Non-pigmented ciliary epithelial cell (primary cell): ENCODE measurements at places on chromosomes 1 and 21.

- DNase-seq: no peak
These were observed 178.2 kb upstream of the CAMK1G start for GRCh38 chr1:209405183-209405814.

DNA sequence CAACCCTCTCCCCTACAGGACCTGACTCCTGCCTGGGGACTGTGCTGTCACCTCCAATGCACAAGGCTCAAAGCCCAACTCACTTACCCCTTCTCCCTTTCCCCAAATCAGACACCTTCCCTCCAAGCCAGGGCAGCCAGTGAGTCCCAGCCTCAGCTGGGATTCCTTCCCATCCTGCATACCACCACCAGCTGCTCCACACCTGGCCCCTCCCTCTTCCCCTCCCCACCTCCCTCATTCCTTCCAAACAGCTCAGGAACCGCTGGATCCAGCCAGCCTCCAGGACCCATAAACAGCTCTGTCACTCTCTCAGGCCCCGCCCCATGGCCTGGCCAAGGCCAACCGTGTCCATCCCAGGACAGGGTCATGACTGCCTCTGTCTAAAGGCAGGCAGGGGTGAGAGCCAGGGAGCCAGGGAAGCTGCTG, 41.4 kb downstream of the ACOT7 start:
- no peak for DNase-seq

- no peak for DNase-seq
These were observed 35.3 kb upstream of the FMN2 start for GRCh38 chr1:240056350-240056749.

DNA sequence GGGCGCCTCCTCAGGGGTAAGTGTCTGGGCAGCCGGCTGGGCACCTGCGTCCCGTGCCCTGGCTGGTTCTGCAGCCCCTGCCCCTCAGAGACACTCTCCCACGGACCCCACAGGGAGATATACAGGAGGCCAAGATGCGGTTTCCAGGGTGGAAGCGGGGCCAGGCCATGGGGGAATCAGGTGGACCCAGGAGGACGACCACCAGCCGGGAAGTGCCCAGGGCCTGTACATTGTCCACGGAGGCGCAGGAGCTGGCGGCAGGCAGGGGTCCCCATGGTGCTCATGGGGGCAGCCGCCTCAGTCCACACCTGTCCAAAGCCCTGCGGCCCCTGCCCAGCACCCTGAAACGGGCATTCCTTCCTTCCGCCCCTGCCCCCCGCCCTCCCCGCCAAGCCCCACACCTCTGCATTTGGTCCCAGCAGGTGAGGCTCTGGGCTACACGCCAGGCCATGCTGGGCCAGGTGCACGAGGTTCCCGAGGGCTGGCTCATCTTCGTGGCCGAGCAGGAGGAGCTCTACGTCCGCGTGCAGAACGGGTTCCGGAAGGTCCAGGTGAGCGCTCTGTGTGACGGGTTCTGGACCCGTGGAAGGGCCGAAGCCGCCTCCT, 36.7 kb downstream of the SLC19A1 start:
- no peak for DNase-seq

DNA sequence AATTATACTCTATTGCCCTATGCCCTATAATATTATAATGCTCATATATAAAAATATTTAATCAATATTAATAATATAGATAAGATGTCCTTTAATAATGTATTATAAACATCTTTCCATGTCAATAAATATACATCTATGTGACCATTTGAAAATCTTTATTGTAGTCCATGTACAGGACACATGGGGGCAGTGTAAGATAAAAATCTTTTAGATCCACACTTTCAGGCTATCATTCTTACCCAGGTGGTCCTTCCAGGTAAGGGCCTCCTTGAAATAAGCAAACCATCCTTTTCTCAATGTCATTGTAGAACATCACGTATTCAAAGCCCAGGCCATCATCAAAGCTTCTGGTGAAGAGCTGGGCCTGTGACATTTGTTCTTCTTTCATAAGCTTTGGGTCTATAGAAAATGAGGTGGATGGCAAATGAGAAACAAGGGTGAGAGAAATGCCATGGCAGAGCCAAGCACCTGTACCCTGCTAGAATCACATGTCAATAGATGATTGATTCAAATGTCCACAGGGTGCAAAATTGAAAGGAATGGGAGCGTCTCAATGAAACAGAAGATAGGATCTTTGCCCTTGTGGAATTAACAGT, 20.2 kb downstream of the THEM4 start:
- DNase-seq: no peak

GRCh38 chr1:61092642-61093041, 10.3 kb downstream of the NFIA start:
- no peak for DNase-seq

- DNase-seq: no peak
These were observed 1.1 kb upstream of the TTC39A start for GRCh38 chr1:51331206-51332100.

DNA sequence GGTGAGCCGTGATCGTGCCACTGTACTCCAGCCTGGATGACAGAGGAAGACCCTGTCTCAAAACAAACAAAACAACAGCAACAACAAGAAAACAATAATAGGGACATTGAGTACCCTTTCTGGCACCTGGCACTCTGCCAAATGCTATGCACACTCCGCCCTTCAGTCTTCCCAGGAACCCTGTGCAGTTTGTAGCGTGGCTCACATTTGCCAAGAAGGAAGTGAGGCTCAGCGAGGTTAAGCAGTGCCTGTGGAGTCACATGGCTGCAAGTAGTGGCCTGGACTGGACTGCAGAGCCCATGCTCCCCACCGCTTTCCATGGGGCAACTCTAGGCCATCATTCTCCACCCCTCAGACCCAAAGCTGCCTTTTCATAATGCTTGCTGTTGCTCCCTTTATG, 5.3 kb upstream of the EVA1B start:
- DNase-seq: no peak

GRCh38 chr21:24444736-24445135, 1162.5 kb downstream of the MRPL39 start:
- DNase-seq: no peak

DNA sequence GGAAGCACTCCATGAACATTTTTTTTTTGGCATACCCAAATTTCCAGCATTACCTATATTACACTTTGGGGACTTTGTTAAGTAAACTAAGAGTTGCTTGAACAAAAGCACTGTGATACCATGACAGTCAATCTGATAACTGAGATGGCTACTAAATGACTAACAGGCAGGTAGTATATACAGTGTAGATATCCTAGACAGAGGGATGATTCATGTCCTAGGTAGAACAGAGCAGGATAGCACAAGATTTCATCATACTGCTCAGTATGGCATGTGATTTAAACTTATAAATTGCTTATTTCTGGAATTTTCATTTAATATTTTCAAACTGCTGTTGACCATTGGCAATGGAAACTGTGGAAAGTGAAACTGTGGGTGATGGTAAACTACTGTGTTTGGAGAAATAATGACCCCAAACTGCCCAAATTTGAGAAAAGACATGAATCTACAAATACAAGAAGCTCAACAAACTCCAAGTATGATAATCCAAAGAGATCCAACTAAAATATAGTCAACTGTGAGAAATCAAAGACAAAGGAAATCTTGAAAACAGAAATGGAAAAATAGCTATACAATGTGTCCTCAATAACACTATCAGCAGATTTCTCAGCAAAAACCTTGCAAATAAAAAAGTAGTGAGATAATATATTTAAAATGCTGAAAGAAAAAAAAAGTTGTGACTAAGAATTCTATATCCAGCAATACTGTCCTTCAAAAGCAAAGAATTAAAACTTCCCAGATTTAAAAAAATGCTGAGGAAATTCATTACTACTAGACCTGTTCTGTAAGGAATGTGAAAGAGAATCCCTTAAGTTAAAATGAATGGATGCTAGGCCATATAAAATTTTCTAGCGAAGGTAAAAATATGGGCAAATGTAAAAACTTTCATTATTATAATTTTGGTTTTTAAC, 410.4 kb downstream of the DUSP10 start:
- no peak for DNase-seq

DNA sequence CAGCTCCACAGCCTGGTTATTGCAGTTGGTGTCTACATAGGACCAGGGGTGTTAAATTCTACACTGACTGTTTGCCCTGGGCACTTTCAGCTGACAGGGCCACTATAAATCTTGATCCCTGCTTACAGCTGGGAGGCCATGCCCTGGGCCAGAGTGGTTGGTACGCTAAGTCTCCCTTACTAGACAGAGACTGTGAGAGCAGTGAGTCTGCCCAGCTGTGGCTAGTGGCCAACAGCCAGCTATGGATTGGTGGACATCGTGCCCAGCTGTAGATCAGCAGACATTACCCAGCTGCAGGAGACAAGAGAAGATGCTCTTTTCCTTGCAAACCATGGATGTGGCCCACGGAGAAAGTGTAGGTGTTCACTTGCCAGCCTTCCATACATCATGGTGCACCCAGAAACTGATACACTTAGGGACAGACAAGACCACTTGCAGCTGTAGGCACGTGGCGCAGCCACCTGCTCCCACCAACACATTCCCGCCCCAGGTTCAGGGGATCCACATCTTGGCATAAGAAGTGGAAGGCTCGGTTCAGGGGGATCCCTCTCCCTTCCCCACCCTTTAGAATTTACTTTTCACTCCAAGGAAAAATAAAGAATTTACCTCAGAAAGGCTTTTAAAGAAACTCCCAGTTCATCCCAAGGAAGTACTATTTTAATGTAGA, 16.4 kb upstream of the PAX7 start:
- DNase-seq: no peak

- DNase-seq: no peak
These were observed 14.7 kb downstream of the DOP1B start for GRCh38 chr21:36171336-36171735.

DNA sequence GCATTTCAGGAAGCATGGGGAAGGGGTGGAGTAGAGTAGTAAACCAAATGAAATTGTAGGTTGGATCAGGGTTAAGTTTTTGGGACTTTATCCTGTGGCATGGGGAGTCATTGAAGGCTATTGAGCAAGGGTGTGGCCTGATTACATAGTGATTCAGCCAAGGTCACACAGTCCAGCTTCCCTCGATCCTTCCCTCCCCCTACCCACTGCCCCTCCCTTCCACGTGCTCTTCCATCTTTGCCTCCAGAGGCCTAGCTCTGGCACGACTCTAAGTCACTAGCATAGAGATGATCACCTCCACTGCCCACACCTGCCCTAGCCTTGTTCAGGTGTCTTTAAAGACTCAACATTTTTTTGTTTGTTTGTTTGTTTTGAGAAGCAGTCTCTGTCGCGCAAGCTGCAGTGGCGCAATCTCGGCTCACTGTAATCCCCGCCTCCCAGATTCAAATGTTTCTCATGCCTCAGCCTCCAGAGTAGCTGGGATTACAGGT, 37.2 kb upstream of the SLC9A1 start:
- DNase-seq: no peak

GRCh38 chr1:2130871-2131289, 63.7 kb downstream of the FAAP20 start:
- no peak for DNase-seq

DNA sequence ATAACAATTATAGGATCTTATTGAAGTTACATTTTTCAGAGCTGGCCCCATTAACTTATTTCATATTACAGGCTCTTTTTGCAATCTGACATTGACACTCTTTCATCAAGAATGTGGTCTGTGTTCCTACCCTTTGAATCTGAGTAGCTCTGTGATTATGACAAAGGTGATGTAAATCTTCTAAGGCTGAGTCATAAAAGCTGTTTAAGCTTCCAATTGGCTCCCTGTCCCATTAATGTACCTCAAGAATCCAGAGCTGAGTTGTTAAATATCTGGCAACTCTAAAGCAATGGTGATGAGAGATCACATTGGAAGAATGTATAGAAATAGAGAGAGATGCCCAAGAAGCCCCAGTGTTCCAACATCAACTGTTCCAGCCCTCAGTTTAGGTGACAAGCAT, 178.5 kb upstream of the DEPDC1 start:
- no peak for DNase-seq

DNA sequence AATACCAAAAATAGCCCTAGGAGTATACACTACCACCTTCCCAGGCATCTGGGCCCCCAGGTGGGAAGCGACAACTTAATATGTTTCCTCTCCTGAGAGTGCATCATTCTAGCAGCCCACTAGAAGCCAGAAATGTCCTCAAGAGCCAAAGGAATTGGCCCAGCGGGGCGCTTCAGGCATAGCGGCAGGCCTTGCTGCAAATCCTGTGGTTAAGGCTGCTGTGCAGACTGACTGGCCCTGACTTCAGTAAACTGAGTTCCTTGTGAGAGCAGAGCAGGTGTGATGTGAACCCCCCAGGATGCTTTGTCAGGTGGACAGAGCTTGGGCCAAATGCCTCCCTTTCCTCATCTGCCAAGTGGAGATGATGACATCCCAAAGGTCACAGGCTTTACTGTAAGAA, 29.7 kb upstream of the LDLRAP1 start:
- DNase-seq: no peak

DNA sequence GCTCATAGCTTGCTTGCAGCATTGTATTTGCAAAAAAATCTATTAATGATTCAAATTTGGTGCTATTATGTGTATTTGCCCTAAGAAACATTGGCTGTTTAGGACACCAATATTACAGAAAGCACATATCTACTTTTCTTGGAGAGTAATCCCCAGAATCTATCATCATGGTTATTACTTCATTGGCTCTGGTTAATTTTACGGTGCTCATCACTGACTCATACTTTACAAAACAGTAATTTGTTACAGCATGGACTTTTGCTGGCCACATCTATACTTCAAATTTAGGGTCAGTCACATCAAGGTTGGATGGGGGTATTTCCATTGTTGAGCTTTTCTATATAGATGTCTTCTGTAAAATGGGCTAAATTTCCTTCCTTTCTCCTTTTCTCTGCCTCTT, 45.7 kb downstream of the SH3GLB1 start:
- DNase-seq: no peak

DNA sequence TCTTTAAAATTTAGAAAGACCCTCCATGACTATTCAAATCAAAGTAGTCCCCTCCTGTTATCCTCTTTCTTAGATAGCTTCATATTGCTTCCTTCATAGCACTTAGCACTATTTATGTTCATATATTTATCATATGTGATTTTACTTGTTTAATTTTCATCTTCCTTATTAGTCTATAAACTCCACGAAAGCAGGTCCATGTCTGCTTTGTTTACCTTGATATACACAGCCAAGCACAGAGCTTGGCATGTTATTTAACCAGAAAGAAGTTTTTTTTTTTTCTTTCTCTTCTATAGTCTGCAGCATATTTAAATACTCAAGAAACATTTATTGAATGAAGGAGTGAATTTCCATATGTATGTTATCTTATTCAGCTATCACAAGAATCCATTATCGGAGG, 36.0 kb downstream of the SCP2 start:
- DNase-seq: no peak

DNA sequence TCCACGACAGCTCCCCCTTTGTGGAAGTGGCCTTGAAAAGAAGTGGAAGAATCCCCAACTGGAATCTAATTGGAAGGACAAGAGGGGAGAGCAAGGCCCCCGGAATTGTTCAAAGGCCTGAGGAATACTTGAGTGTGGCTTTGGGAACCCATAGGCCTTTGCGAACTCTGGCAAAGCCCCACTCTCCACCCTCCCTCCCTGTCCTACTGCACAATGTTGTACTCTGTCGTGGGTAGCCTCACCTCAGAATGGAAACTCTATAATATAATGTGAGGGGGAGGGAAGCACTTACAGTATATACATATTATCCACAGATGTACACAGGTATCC, 28.5 kb downstream of the PLPP3 start:
- no peak for DNase-seq
